ENCODE measurements at places on chromosomes 11 and 22.

- no peak for DNase-seq
These were observed 72.4 kb upstream of the E2F8 start for GRCh38 chr11:19313140-19313539.

- DNase-seq = peak; percentile 14
These were observed 9.8 kb upstream of the TBX1 start for GRCh38 chr22:19750507-19751490.

GRCh38 chr11:2997406-2997805 is 5.3 kb upstream of the NAP1L4 start:
- DNase-seq = no peak

GRCh38 chr22:38082986-38083710 is 836 bp downstream of the SLC16A8 start:
- DNase-seq = no peak

DNA sequence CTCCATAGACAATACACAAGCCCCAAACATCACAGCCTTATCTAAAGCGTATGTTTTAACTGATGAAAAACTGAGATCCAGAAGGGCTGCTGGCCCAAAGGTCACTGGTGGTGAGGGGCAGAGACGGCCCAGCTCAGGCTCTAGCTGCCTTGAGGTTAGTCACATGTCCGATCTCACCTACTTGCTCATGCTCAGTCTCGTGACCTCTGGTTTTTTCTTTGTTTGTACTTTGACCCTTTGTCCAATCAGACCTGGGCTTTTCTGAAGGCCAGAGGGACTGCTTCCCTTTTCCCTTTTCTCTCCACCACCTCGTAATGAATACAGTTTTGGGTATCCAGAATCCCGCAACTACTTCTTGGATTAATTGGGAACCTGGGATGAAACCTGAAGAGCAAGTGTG is 28.6 kb downstream of the MMP20 start:
- no peak for DNase-seq

GRCh38 chr22:38314933-38315822 is 2.1 kb downstream of the CSNK1E start:
- no peak for DNase-seq

- peak; percentile 99 for DNase-seq
These were observed 18.1 kb downstream of the POLA2 start for GRCh38 chr11:65279741-65280440.

GRCh38 chr22:17118342-17118741 is 2.8 kb downstream of the TMEM121B start:
- DNase-seq = no peak

GRCh38 chr11:102168481-102168880 is 58.2 kb downstream of the YAP1 start:
- no peak for DNase-seq

GRCh38 chr11:58905011-58905720 is 34.1 kb upstream of the GLYATL1 start:
- peak; percentile 56 for DNase-seq

GRCh38 chr11:94822080-94822479 is 53.9 kb downstream of the AMOTL1 start:
- no peak for DNase-seq

- DNase-seq = peak; percentile 51
These were observed 11.6 kb downstream of the MMP3 start for GRCh38 chr11:102831489-102832440.

GRCh38 chr11:90593099-90593498 is 370.2 kb upstream of the CHORDC1 start:
- no peak for DNase-seq

DNA sequence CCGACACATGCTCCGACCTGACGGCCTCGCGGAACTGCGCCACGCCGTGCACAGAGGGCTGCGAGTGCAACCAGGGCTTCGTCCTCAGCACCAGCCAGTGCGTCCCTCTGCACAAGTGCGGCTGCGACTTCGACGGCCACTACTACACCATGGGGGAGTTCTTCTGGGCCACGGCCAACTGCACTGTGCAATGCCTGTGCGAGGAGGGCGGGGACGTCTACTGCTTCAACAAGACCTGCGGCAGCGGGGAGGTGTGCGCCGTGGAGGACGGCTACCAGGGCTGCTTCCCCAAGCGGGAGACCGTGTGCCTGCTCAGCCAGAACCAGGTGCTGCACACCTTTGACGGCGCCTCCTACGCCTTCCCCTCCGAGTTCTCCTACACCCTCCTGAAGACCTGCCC is 26.8 kb downstream of the TECTA start:
- DNase-seq = no peak

DNA sequence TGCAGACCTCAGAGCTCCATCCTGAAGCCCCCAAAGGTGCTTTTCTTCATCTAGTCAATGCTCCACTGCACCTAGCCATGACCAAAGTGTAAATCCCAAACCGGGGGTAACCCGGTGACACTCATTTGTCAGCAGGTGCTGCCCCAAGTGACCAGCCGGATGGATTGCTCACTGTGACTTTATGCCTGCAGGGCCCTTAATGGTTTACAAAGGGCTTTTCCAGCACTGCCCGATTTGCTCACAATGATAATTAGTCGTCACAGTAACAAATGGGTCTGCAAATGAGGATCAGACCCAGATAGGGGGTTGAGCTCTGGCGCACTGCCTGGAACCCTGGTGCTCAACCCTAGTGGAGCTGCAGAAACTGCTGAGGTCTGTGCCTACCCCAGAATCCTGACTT is 45.7 kb upstream of the CD5 start:
- DNase-seq = no peak

- DNase-seq = no peak
These were observed 6.2 kb upstream of the LRFN4 start for GRCh38 chr11:66850588-66851238.

GRCh38 chr11:29336727-29337575 is 679.9 kb downstream of the KCNA4 start:
- no peak for DNase-seq

GRCh38 chr11:8624698-8625097 is 30.7 kb upstream of the STK33 start:
- DNase-seq = no peak

GRCh38 chr11:76173663-76174062 is 32.6 kb downstream of the WNT11 start:
- no peak for DNase-seq

DNA sequence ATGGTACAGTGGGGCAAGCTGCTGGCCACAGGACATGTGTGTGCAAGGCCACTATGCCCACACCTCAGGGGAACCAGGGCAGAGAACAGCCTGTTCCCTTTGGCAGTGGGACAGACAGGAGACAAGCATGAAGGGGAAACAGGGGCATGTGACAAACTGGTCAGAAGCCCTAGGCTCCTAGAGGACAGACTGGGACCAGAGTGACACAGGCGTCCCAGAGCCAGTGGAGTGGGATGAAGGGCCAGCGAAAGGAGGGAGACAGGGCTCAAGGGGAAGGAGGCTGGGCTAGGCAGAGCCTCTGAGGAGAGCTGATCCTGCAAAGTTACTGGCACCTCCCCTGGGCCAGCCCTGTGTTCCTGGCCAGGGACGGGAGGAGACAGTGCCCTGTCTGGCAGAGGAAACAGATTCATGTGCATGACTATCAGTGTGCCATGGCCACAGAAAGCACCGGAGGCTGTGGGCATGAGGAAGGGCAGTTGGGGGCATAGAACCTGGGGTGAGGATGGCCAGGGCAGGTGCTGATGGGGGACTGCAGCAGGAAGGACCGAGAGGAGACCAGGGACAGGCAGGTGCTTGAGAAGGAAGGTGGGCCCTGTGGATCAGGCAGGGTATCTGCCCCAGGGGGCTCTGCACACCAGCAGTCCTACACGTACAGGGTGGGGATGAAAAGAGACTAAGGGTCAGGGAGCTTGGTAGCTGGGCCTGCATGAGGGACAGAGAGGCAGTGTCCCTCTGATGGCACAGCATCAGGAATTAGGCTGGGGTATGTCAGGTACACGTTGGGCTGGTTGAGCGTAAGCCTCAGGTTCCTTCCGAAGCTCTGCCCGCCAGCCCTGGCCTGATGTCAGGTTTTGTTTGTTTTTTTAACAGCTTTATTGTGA is 9.8 kb downstream of the DERL3 start:
- no peak for DNase-seq

- DNase-seq = no peak
These were observed 30.9 kb downstream of the KCNC1 start for GRCh38 chr11:17765356-17766072.

DNA sequence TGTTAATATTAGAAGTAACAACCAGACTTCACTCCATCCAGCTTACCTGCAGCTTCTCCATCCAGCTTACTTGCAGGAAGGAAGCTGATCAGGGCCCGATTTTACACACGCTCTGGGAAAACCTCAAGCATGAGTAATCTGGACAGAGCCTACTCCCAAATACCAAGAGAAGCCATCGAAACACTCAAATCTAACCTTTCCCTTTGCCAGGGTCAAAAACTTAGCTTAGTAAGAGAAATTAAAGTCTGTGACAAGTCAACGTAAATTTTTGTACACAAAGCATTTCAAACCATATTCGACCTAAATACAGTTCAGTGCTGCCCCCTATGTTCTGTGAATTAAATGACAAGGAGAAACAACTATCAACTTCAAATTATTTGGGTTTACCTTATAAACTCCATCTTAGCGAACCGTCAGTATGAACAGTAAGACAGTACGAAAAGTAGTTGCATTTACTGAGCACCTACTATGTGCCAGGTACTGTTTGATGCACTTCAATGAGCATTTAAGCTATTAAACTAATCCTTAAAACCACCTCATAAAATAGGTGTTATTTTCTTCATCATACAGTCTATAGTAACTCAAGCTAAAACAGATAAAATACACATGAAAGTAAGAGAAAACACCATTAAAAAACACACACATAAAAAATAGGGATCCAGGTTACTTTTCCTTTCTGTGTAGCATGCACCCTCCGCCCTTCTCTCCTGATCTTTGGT is 36.9 kb downstream of the ARFGAP3 start:
- DNase-seq = peak; percentile 40

- no peak for DNase-seq
These were observed 4.1 kb downstream of the SLC25A45 start for GRCh38 chr11:65378208-65378927.

DNA sequence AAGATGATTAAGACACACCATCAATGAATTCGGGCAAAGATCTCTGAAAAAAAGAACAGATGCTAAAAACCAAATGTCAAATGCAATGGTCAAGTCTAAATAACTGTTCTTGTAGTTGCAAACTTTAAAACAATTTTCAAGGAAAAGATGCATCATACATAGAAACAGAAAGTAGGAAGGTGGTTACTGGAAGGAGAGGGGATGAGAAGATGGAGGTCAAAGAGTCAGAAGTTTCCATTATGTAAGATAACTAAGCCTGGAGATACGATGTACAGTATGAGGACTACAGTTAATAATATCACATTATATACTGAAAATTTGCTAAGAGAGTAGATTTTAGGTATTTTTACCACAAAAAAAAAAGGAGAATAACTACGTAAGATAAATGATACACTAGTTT is 27.1 kb downstream of the CWF19L2 start:
- DNase-seq = no peak

DNA sequence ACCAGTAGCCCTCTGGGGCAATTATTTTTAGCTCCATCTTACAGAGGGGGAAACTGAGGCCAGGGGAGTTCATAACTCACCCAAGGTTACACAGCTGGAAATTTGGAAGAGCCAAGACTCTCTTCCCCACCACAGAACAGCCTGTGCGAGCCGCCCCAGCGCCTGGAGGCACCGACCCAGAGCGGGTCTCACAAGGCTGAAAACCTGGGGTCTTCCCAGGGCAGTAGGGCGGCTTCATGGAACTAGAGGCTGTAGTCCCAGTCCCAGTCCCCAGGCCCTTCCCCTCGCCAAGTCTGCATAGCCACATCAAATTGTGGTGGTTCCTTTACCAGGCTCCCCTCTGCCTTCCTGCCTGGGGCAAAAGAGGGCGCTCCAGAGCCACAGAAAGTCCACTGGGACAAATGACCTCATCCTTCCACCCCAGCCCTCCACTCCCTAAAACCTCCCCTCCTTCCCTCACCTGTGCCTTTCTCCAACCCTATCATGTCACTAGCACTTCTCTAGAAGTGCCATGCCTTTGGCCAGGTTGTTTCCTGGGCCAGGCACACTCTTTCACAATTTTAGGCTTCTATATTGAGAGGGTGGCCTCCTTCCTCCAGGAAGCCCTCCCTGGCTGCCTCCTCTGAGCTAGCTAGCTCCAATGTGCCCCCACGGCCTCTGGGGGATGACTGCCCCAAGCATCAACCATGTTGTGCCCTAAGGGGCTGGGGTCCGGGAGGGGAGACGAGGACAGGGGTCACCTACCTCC is 15.2 kb upstream of the CDC42EP1 start:
- peak; percentile 54 for DNase-seq

DNA sequence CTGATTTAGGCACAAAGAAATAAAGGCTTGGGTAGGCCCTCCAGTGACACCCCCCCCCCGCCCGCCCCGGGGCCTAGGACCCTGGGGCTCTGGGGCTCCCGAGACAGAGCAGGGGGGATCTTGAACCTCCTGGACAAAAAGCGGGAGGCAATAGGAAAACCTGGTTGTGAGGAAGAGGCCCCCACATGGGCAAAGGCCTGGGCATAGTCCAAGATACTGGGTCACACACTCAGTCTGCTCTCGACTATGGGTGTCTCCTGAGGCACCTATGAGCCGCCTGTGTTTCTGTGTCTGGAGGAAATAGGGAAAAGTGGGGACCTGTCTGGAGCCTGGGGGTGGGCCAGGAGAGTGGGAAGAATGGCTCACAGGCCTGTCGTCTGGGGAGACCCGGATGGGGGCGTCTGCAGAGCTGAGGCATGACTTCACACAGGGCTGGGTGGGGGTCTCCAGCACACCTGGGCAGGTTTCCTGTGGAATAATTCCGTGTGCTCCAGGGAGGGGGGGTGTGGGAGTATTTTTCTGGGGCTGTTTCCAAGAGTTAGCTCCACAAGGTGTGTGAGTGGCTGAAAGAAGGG is 2.4 kb upstream of the MN1 start:
- DNase-seq = no peak

GRCh38 chr11:130666781-130667251 is 218.4 kb downstream of the ADAMTS15 start:
- DNase-seq = no peak

DNA sequence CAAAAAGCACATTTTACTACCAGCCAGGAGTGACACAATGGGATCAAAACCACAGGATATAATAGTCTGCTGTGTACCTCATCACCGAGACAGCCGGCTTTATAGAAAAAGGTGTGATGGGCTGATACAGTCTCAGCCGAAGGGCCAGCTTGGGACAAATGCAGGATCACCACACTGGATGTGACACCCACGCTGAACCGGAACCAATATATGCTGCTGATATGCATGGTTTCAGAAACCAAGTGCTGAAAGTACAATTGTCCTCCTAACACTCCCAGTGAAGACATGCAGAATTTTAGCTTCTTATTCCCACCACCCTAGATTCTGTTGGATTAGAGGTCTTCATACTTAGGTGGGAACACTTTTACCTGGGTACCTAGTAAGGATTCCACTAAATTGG is 97.0 kb upstream of the LDLRAD3 start:
- DNase-seq = no peak

DNA sequence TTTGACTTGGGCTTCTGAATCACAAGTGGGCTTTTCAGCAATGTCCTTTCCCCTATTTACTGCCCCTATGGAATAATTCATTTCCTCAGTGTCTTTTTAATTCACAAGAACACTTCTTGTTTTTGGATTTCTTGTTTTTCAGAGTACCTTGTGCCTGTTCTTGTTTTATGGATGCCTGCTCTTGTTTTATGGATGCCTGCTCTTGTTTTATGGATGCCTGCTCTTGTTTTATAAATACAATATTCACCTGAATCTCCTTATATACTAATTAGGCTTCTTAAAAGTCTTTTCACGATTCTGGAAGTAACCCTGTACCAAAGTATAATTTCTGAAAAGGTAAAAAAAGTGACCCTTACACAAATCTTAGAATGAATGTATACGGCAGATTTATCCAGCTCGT is 32.8 kb downstream of the CACNA1I start:
- no peak for DNase-seq

Measured in brain microvascular endothelial cell (primary cell).